ENCODE measurements at places on chromosomes 6 and 20.

DNA sequence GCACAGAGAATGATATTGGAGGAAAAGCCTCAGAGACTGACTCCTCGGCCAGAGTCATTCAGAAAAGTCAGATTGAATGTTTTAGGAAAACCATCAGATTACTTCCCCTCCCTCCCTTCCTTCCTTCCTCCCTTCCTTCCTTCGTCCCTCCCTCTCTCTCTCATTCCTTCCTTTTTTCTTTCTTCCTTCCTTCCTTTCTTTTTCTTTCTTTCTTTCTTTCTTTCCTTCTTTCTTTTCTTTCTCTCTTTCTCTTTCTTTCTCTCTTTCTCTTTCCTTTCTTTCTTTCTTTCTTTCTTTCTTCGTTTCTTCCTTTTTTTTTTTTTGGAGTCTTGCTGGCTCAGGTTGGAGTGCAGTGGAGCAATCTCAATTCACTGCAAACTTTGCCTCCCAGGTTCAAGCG is 7.4 kb downstream of the OCSTAMP start:
- no peak overlapping the region for H3K4me3 ChIP-seq
- H3K27ac ChIP-seq, result no peak overlapping the region
- no peaks in the 10 kb centered on the region for H3K27me3 ChIP-seq

DNA sequence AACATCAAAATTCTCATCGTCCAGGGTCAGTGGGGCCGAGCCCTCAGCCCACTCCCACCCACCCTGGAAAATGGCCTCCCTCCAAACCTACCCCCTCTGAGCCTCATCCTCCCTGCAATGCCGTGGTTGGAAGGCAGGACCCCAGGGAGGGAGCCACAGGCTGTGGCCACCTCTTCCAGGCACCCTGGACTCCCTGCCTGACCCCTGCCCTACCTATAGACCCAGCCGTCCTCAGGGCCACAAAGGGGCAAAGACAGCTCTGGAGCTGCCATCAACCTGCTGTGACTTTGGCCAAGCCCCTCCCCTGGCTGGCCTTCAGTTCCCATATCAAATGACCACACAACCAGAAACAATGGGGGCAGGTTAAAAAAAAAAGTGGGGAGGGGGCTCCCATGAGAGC is 2.3 kb upstream of the UCKL1 start:
- DNase-seq, result no peak
- peak overlapping the region; percentile 35 for H3K27ac ChIP-seq
- H3K36me3 ChIP-seq, result no peaks in the 10 kb centered on the region
- no peaks in the 10 kb centered on the region for H3K4me1 ChIP-seq
- no peaks in the 10 kb centered on the region for H3K27me3 ChIP-seq

DNA sequence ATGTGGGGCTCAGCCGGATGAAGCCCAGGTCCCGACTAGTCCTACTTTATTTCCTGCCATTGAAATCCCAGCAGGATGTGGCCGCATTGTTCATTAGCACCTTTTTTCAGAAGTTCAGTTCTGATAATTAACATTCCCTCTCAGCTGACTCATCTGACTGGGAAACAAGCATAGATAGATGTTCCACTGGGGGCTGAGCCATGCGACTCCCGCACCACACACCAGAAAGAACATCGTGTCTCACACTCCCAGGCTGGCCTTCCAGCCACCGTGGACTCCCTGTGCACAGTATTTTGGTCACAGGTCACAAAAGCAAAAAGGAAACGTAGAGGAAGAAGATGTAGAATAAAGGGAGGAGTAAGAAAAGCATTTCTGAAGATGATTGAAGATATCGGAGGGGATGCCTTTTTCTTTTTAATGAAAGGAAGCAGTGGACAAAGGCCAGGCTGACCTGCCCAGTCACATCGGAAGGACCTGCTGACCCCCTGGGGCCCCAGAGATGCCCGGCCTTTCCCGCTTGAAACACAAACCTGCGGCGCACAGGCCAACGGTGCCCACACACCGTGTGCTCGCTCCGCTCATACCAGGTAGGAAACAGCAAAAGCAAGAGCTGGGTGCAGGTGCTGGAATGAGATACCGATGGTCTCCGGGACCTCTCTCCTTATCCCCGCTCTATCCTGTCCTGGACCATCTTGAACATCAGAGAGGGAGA is 11.8 kb downstream of the RPS6KA2 start:
- peaks cover 10% of the 10 kb centered on the region for H3K36me3 ChIP-seq
- no peak overlapping the region for H3K4me3 ChIP-seq
- peaks cover 20% of the 10 kb centered on the region for H3K4me1 ChIP-seq
- H3K27ac ChIP-seq, result no peak overlapping the region
- no peaks in the 10 kb centered on the region for H3K27me3 ChIP-seq

DNA sequence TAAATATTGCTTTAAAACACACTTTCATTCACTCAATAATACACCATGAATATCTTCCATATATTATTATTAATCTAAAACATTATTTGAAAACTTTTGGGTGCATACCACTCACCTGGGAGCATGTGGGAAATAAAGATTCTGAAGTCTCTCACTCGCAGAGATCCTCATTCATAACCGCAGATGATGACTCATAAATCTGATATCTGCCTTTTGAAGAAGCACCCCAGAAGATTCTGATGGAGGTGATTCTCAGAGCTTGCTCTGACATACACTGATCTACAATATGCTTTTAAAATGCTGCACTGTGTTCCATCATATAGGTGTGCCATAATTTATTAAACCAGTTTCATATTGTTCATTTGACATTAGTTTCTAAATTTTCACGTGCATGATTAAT is 135.0 kb upstream of the SGK1 start:
- no peaks in the 10 kb centered on the region for H3K27me3 ChIP-seq
- H3K4me1 ChIP-seq, result no peaks in the 10 kb centered on the region
- H3K4me3 ChIP-seq, result no peak overlapping the region

DNA sequence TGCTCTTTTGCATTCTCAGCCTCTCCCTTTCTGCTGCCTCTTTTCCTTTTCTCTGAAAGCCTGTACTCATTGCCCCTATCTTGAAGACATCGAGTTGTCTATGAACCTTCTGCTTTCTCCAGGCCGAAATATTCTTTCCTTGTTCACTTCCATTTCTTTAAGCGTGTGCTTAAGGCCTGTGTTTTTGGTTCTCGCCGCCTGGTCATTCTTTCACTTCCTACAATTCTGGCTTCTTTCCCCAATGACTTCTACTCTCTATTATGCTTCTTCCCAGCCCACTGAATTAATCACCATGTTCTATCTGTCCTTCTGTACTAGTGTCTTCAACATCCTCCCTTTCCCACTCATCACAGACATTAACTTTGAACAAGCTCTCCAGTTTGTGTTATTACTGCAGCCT is 69.6 kb downstream of the C6orf52 start:
- no peaks in the 10 kb centered on the region for H3K27me3 ChIP-seq
- no peaks in the 10 kb centered on the region for H3K4me1 ChIP-seq
- no peaks in the 10 kb centered on the region for H3K36me3 ChIP-seq
- DNase-seq, result no peak

- H3K4me1 ChIP-seq, result no peaks in the 10 kb centered on the region
- H3K27me3 ChIP-seq, result no peaks in the 10 kb centered on the region
- H3K36me3 ChIP-seq, result no peaks in the 10 kb centered on the region
- H3K27ac ChIP-seq, result no peak overlapping the region
- H3K4me3 ChIP-seq, result no peak overlapping the region
- no peak for DNase-seq
Observed at GRCh38 chr20:53841741-53842140, 228.7 kb downstream of the BCAS1 start.

GRCh38 chr20:4109307-4109940 is 94.1 kb upstream of the RNF24 start:
- H3K27me3 ChIP-seq, result no peaks in the 10 kb centered on the region
- H3K4me3 ChIP-seq, result no peak overlapping the region
- no peak for DNase-seq
- H3K4me1 ChIP-seq, result peaks cover 17% of the 10 kb centered on the region

GRCh38 chr6:24251339-24251738 is 106.5 kb downstream of the DCDC2 start:
- H3K4me3 ChIP-seq, result no peak overlapping the region
- H3K4me1 ChIP-seq, result no peaks in the 10 kb centered on the region
- no peaks in the 10 kb centered on the region for H3K27me3 ChIP-seq
- H3K36me3 ChIP-seq, result no peaks in the 10 kb centered on the region
- DNase-seq, result no peak

- H3K27ac ChIP-seq, result no peak overlapping the region
- no peak overlapping the region for H3K4me3 ChIP-seq
- no peaks in the 10 kb centered on the region for H3K36me3 ChIP-seq
- H3K27me3 ChIP-seq, result no peaks in the 10 kb centered on the region
- H3K4me1 ChIP-seq, result no peaks in the 10 kb centered on the region
- no peak for DNase-seq
Observed at GRCh38 chr6:124099520-124099919, 295.9 kb downstream of the NKAIN2 start.

- no peak overlapping the region for H3K4me3 ChIP-seq
- H3K4me1 ChIP-seq, result no peaks in the 10 kb centered on the region
- H3K27me3 ChIP-seq, result no peaks in the 10 kb centered on the region
- no peak overlapping the region for H3K27ac ChIP-seq
Observed at GRCh38 chr20:63567386-63568169, 6.5 kb downstream of the HELZ2 start.

DNA sequence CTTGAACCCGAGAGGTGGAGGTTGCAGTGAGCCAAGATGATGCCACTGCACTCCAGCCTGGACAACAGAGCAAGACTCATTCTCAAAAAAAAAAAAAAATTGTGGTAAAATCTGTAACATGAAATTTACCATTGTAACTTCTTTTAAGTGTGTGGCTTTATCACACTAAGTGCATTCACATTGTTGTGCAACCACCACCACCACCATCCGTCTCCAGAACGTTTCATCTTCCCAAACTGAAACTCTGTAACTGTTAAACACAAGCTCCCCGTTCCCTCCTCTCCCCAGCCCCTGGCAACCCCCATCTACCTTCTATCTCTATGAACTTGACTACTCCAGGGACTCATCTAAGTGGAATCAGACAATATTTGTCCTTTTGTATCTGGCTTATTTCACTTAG is 29.7 kb downstream of the PDRG1 start:
- no peak overlapping the region for H3K4me3 ChIP-seq
- DNase-seq, result no peak
- no peaks in the 10 kb centered on the region for H3K27me3 ChIP-seq
- H3K27ac ChIP-seq, result no peak overlapping the region
- no peaks in the 10 kb centered on the region for H3K4me1 ChIP-seq
- H3K36me3 ChIP-seq, result no peaks in the 10 kb centered on the region

- DNase-seq, result no peak
- H3K36me3 ChIP-seq, result no peaks in the 10 kb centered on the region
- no peak overlapping the region for H3K4me3 ChIP-seq
- H3K27ac ChIP-seq, result no peak overlapping the region
Observed at GRCh38 chr6:30042476-30042875, 18.6 kb upstream of the POLR1H start.

DNA sequence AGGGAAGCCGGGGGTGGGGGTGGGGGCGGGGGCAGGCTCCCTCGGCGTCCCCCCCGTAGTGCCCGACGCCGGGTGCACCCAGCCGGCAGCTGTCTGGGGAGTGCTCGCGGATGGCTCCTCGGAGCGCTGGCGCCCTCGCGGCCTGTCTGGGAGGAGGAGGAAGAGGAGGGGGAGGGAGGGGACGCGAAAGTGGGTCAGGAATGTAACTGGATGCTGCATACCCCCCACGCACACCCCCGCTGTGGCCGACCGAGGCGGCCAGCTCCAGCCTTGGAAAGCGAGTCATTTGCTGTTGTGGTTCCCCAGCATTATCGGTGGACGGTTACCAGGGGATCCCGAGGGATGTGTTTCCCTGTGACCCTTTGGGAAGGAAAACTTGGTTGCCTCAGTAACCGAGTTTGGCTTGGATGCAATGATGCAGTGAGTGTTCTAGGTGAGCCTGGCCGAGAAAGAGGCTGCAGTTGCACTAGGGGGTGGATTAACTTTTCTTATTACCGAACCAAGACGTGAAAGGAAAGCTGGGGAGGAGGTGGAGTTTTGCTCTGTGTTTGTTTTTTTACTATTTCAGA is 55.2 kb upstream of the RREB1 start:
- H3K27ac ChIP-seq, result no peak overlapping the region
- peaks cover 6% of the 10 kb centered on the region for H3K4me1 ChIP-seq
- no peaks in the 10 kb centered on the region for H3K36me3 ChIP-seq
- H3K4me3 ChIP-seq, result peak overlapping the region; percentile 61
- no peaks in the 10 kb centered on the region for H3K27me3 ChIP-seq

- H3K4me1 ChIP-seq, result no peaks in the 10 kb centered on the region
- no peak overlapping the region for H3K27ac ChIP-seq
Observed at GRCh38 chr6:39347906-39348585, 25.5 kb upstream of the KCNK16 start.

DNA sequence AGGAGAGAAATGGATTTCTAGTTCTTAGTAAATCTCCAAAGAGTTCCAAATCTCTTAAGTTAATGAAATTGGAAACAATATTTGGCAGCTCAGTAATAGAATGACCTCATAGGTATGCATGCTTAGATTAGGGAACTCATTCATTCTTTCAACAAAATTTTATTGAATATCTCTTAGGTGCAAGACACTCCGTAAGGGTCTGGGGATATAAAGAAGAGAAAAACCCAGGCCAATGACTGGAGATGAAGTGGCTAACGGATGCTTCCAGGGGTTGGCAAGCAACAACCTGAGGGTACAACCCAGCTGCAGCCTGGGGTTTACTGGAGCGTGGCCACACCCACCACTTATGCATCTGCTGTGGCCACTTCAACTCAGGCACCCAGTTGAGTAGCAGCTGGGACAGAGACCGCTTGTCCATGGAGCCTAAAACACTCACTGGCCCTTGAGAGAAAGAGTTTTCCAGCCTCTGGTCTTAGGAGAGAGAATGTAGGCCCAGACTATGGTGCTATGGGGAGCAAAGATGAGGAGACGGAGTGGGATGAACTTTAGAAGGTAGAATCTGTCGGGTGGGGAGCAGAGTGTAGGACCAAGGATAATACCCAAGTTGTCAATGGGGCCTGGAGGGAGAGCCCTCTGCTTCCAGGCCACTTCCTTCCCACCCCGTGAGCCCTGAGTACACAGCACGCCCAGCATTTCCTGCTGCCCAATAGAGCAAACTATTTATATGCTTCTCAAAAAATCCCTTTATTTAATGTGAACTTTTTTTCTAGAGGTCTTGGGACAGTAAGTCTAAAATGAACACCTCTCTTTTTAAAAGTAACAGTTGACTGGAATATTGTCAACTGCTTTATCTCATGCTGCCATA is 46.8 kb upstream of the PXDC1 start:
- no peaks in the 10 kb centered on the region for H3K4me1 ChIP-seq
- no peak for DNase-seq
- no peaks in the 10 kb centered on the region for H3K27me3 ChIP-seq
- no peak overlapping the region for H3K27ac ChIP-seq
- no peak overlapping the region for H3K4me3 ChIP-seq
- H3K36me3 ChIP-seq, result no peaks in the 10 kb centered on the region

DNA sequence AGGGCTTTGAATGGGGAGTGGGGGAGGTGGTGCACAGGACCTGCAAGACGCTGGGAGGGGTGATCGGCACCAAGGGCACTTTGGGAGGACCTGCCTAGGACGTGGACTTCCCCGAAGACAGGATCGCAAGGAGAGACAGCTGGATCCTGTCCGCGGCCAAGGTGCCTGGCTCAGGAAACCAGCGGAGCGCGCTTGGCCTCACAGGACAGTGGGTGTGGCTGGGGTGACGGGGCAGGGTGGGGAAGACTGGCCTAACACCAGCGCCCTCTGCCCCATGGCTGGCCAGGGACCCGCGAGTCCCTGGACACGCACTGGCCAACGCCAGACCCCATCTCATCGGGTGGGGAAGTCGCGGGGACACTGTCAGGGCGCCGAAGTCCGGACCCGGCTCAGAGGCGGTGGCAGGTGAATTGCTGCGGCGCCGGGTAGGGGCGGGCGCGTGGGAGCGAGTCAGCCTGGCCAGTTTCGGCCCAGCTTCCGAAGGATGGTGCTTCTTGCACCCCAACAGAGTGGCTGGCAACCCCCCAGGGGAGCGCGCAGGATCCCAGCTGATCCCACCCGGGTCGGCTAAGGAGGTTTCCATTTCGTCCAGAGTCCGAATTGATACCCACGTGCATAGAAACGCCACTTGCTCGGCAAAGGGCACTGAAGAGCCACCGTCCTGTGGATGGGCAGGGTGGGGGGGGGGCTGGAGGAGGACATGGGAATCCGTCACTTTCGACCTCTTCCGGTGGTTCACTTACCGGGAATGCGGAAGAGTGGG is 785 bp upstream of the THBD start:
- no peaks in the 10 kb centered on the region for H3K27me3 ChIP-seq
- peak overlapping the region; percentile 47 for H3K4me3 ChIP-seq
- DNase-seq, result peak; percentile 21

Measured in tibial nerve (tissue), 4 donors.